ENCODE measurements at places on chromosomes 12 and 14.
A peak's percentile ranks its signal among the peaks of the same experiment; 100 is the strongest.

DNA sequence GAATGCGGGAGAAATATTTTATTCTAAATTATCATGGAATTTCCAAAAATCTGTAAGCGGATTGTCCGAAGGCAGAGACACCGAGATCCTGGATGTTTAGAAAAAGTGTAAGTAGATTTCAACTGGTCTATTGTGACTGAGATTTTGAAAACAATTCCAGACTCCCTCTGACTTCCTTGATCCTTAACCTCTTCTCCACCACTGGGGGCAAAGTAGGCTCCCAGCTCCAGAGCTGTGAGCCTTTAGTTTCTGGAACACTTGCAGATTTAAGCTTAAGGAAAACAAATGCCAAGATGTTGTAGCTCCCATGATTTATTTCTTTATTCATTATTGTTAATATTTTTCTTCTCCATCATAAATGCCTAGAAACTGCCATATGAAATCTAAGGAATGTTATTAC, 1320.5 kb upstream of the SEL1L start:
- DNase-seq = no peak

DNA sequence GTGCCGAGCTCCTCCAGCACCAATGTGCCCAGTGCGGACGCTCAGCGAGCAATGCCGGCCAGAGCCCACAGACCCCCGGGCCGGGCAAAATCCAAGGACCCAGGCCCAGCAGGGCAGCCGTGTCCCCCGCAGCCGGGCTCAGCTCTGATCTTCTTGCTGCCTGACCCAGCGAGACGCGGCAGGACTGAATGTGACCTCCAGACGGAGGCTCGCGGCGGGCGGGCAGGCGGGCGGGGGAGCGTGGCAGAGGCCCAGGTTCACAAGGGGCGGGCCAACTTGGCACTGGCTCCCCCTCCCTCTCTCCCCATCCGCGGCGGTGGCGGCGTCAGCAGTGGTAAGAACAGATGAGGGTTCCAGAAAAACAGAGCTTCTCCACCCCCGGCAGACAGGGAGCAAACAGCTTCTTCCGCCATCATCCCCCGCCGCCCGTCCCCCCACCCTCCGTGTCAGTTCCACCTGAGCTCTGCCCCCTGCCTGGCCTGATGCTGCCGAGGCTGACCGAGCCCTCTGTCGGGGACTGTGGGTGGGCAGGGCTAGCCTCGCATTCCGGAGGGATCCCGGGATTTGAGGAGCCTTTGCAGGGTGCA, 94.3 kb downstream of the RFLNA start:
- DNase-seq = peak; percentile 36

DNA sequence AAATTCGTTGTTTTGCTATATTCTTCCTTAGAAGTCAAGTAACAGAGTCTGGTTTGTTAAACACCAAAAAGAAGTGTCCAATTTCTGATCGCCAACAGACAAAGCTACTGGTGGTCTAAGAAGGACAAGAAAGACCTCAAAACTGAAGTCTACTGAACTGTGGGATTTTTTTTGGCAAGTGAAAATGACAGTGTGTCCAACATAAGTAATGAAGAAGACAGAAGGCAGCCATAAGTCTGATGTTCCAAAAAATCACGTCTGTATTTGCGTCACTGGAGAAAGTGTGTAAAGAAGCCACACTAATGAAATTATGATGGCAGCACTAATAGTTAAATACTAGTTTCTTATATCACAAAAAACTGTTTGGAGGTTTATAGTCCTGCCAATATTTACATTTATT, 32.6 kb downstream of the WASHC3 start:
- no peak for DNase-seq

DNA sequence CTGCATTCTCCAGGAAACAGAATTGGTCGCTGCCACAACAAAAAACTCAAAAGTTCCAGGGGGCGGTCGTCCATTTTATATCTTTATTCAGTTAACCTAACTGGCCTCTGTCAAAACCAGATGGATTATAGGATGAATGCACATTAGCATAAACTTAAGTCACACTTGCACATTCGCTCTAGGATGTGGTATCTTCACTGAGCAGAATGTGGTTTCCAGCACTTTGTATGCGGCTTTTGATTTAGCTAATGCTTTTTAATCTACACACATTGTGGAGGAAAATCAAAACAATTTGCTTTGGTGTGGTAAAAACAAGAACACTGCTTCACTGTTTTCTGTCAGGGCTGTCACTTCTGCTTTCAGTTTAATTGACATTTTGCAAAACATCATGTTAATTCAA, 4.5 kb downstream of the TAS2R50 start:
- DNase-seq = no peak

- no peak for DNase-seq
These were observed 428.3 kb upstream of the NOVA1 start for GRCh38 chr14:27026097-27026496.

GRCh38 chr12:3091038-3091319, 13.8 kb downstream of the TSPAN9 start:
- DNase-seq = no peak

GRCh38 chr12:75556311-75556899, 45.0 kb upstream of the KRR1 start:
- DNase-seq = no peak

- no peak for DNase-seq
These were observed 456 bp upstream of the MDP1 start for GRCh38 chr14:24216345-24216699.

GRCh38 chr14:59490756-59491155, 6.4 kb downstream of the JKAMP start:
- DNase-seq = no peak

- DNase-seq = no peak
These were observed 3.9 kb downstream of the CTDSP2 start for GRCh38 chr12:57842342-57843294.

- no peak for DNase-seq
These were observed 774.9 kb upstream of the NOVA1 start for GRCh38 chr14:27372771-27373170.

GRCh38 chr14:99450266-99450665, 30.4 kb downstream of the SETD3 start:
- DNase-seq = no peak

DNA sequence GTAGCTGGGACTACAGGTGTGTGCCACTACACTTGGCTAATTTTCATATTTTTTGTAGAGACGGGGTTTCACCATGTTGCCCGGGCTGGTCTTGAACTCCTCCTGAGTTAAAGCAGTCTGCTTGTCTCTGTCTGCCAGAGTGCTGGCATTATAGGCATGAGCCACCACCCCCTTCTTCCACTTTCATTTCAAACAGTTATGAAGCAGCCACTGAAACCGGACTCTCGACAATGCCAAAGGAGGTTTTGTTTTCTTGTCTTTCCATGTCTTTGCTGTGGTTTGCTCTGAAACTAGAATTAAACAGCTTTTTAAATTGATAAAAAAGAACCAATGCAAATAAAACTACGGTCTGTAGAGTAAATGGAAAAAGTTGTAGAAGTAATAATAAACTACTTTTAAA, 30.4 kb downstream of the RAP1B start:
- DNase-seq = peak; percentile 7

GRCh38 chr12:15996948-15997347, 85.8 kb downstream of the DERA start:
- no peak for DNase-seq

- DNase-seq = no peak
These were observed 179.6 kb downstream of the NELL2 start for GRCh38 chr12:44696542-44696941.

DNA sequence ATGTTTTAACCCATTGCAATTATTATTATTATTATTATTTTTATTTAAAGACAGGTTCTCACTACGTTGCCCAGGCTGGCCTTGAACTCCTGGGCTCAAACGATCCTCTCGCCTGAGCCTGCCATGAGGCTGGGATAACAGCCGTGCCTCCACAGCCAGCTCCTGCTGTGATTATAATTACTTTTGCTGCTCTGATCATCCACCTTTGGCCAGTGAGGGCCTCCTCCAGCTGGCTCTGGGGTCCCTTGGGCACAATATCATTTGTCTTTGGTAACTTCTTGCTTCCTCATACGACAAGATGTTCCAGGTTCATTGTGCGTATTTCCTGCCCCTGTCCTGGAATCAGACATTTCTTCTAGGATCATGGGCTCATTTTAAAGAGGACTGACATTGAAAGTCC, 28.4 kb downstream of the LRTM2 start:
- no peak for DNase-seq

Data from stimulated activated CD8-positive, alpha-beta memory T cell treated with anti-CD3 and anti-CD28 coated beads, Interleukin-7, amount 100 ng/mL, for 1 hour (primary cell).